ENCODE measurements at places on chromosomes 3 and 15.
A peak's percentile ranks its signal among the peaks of the same experiment; 100 is the strongest.

- DNase-seq: no peak
Measured at GRCh38 chr3:182491577-182491976, 301.7 kb upstream of the ATP11B start.

GRCh38 chr3:188976407-188976806, 195.4 kb upstream of the TPRG1 start:
- no peak for DNase-seq

- DNase-seq: no peak
Measured at GRCh38 chr3:156360083-156360482, 194.8 kb downstream of the SSR3 start.

DNA sequence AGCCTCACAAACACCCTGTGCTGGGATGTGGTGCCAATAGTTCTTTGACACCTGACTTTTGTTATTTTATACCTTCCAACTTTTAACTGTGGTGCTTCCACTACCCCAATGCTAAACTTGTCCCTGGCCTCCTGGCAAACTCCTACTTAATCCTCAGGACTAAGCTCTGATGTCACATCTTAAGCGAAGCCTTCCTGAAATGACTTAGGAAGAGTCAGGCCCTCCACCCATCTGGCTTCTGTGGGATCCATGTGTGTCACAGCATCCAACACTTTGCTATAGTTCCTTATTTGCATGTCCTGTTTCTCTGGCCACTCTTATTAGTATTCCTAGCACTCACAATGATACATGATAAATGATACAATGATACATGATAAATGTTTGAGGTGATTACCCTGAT, 133.2 kb downstream of the FILIP1L start:
- no peak for DNase-seq

DNA sequence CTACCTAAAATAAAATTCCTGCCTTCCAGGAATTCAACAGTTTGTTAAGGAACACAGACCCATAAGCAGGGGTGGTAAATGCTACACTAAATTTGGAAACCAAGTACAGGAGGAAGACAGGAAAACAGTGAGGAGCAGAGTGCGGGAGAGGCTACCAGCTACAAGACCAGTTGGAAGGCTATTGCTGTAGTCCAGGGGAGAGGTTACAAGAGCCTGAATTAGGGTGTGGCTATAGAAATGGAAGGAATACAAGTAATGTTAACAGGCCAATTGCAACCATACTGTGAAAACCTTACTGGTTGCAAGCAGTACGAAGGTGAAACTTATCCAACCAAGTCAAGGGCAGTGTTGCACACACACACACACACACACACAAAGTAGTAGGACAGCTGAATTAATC, 880 bp upstream of the ARMC8 start:
- DNase-seq: no peak

DNA sequence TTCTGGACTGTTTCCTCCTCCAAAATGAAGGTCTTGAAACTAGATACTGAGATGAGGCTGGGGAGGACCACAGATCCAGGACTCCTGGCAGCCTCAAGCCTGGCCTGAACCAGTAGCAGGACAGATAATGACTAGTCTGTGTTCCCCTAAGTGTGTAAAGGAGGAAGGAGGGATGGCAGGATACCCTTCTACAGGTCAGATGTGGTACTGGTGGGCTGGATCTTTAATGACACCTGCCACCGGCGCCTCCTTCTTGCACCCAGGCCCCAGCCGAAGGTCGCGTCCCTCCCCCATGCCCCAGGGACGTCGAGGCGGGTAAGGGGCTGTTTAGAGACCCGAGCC, 556 bp downstream of the USP19 start:
- no peak for DNase-seq

GRCh38 chr15:50166216-50166615, 15.8 kb upstream of the SLC27A2 start:
- DNase-seq: peak; percentile 15

- DNase-seq: no peak
Measured at GRCh38 chr15:42239528-42240182, 31.6 kb upstream of the VPS39 start.

DNA sequence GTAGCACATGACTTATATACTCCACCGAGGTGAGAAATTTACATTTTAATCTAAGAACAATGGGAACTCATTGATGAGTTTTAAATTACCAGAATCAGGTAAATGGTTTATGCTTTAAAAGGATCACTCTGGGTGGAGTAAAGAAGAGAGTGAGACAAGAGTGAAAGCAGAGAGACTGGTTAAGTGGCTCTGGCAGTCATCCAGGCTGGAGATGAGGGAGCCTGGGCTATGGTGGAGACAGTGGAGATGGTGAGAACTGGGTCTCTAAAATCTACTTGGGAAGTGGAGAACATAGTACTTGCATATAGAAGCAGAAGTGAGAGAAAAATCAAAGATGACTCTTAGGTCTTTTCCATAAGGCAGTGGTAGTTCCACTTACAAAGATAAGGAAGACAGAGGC, 37.1 kb upstream of the SLC25A36 start:
- DNase-seq: no peak

GRCh38 chr15:78361771-78362506, 21.8 kb downstream of the CRABP1 start:
- DNase-seq: no peak

GRCh38 chr15:38598749-38599148, 34.1 kb upstream of the RASGRP1 start:
- no peak for DNase-seq

DNA sequence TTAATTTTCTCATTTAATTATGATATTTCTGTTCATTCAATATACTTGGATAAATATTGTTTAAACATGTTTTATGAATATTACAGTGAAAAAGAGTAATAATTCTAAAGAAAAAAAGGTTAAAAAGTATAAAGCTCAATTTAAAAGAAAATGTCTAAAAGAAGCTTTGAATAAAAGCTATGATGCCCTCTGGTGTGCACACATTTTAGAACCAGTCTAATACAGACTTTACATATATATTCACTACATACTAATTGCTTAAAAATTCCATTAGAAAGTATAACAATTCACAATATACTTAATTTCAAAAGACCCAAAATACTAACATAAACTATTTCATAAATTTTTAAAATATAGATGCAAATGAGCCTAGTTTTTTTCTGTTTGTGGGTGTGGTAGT, 909.1 kb upstream of the ROBO1 start:
- DNase-seq: no peak

GRCh38 chr3:185151964-185152409, 873 bp downstream of the C3orf70 start:
- no peak for DNase-seq

GRCh38 chr15:70523192-70523591, 240.2 kb downstream of the UACA start:
- DNase-seq: no peak

Data from CD14-positive monocyte (primary cell).